Naive thymus-derived CD4-positive, alpha-beta T cell (primary cell): ENCODE measurements at places on chromosomes 5 and 9.

- no peaks in the 10 kb centered on the region for H3K4me1 ChIP-seq
- no peak overlapping the region for H3K27ac ChIP-seq
- no peak for DNase-seq
- H3K27me3 ChIP-seq: no peaks in the 10 kb centered on the region
- H3K4me3 ChIP-seq: no peak overlapping the region
Measured at GRCh38 chr9:69945671-69946141, 97.9 kb upstream of the MAMDC2 start.

DNA sequence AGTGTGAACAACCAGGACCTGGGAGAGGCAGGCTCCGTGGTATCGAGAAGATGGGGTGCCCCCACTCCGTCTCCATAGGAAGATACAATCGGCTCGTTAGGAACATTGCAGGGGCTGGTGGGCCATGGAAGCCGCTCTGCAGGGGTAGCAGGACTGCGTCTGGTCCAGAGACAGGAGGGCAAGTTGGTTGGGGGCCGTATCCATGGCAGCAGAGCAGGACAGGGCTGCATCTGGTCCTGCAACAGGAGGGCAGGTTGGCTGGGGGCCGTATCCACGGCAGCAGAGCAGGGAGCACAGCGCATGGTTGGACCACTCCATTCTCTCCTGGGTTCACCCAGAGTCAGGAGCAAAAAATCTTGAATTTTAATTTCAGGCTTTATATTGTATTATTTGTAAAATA is 98.2 kb downstream of the ANKRD33B start:
- DNase-seq: no peak
- H3K27ac ChIP-seq: no peak overlapping the region

DNA sequence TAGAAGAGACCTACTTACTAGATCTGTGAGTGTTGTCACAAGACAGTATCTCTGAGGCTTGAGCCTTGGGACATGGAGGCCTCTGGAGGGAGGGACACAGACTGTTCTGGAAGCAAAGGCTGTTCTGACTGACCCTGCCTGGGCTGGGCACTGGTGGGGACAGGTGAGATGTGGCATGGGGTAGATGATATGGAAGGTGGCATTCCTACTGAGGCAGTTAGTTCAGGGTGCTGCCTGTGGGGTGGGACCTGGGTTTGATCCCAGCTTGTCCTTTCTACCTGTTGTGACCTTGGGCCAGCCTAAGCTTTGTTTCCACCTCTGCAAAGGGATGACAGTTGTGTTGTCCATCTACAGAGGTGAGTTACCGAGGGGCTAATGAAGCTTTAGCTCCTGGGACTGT is 140.2 kb downstream of the C9orf50 start:
- no peak overlapping the region for H3K4me3 ChIP-seq
- no peak for DNase-seq
- no peak overlapping the region for H3K27ac ChIP-seq
- no peaks in the 10 kb centered on the region for H3K27me3 ChIP-seq
- peaks cover 16% of the 10 kb centered on the region for H3K4me1 ChIP-seq

DNA sequence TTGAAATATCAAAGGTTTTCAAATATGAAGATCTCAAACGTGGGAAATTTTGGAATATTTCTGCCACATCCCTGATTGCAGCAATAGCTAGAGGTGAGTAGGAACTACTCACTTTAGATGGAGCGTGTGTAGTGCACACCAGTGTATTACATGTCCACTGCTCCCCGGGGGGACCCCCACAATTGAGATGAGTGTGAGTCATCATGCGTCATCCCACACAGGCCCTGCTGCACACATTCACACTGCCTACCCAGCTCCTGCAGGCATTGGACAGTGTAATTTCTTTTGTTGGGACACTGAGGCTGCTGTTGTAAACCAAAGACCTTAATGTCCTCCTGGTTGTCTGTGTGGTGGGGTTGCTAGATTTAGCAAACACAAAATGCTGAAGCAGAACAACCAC is 280.0 kb downstream of the GAS1 start:
- H3K36me3 ChIP-seq: no peaks in the 10 kb centered on the region
- no peaks in the 10 kb centered on the region for H3K27me3 ChIP-seq
- DNase-seq: no peak
- no peak overlapping the region for H3K27ac ChIP-seq

DNA sequence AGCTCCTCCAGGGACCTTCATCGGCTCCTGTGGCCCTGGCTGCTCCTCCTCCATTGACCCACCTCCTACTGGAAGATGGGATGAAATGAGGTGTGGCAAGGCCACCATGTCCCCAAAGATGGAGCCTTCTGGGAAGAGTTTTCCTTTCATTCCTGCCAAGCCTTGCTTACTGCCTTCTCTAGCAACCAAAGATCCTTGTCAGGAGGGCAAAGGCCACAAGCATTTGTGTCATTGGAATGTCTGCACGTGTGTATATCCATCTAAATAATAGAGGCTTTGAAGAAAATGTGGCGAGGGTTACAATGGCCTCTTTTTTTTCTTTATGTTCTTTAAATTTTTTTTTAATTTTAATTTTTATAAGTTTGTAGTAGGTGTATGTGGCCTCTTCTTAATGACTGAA is 313.6 kb downstream of the ARHGEF28 start:
- H3K4me3 ChIP-seq: no peak overlapping the region
- no peaks in the 10 kb centered on the region for H3K36me3 ChIP-seq
- H3K27me3 ChIP-seq: no peaks in the 10 kb centered on the region
- no peak overlapping the region for H3K27ac ChIP-seq
- no peak for DNase-seq
- no peaks in the 10 kb centered on the region for H3K4me1 ChIP-seq

GRCh38 chr5:154211641-154212390 is 21.3 kb downstream of the GALNT10 start:
- H3K4me3 ChIP-seq: no peak overlapping the region
- no peak overlapping the region for H3K27ac ChIP-seq
- no peaks in the 10 kb centered on the region for H3K36me3 ChIP-seq

GRCh38 chr5:75052192-75053053 is at the start of gene GCNT4:
Gene GCNT4, minus strand, starts transcription at chr5:75052558. Its CDS starts 22,521 bp downstream, at chr5:75030037.
- H3K27ac ChIP-seq: peak within 1 kb of the TSS; percentile 87
- H3K4me3 ChIP-seq: peak within 1 kb of the TSS; percentile 67
- peaks cover 62% of the 10 kb centered on the region for H3K4me1 ChIP-seq
- no peaks in the 10 kb centered on the region for H3K36me3 ChIP-seq
- DNase-seq: peak; percentile 50
